Breast epithelium (tissue), 4 donors: ENCODE measurements at places on chromosomes 3 and 15. TPM values are rescaled to one million over a fixed set of nuclear protein-coding genes. Genes with fewer than 3 reads are reported as not detected.

Gene SEMA4B
- 72.8 TPM for total RNA-seq

Gene KCNMB3
- 3.7 TPM for total RNA-seq

Gene STAC
- 5.6 TPM for total RNA-seq

Gene COL7A1
- 18.6 TPM for total RNA-seq

Gene MASP1
- 1.3 TPM for total RNA-seq

Gene PTH1R
- total RNA-seq: 38.2 TPM

Gene COLQ
- total RNA-seq: 1.8 TPM

Gene SLC2A2
- not detected for total RNA-seq

Gene GNAT1
- not detected for total RNA-seq

Gene CLDN16
- not detected for total RNA-seq

Gene ARGFX
- not detected for total RNA-seq

Gene SLC9C1
- total RNA-seq: not detected

Gene UBAP1L
- 10.0 TPM for total RNA-seq

Gene TEX55
- not detected for total RNA-seq

Gene PARL
- total RNA-seq: 50.5 TPM

Gene LEKR1
- total RNA-seq: 8.0 TPM
